EH (cell line): ENCODE measurements at places on chromosomes 7 and 10.

GRCh38 chr7:95469848-95470247, 15.9 kb upstream of the ASB4 start:
- DNase-seq: no peak

GRCh38 chr10:77317221-77317620, 320.4 kb downstream of the KCNMA1 start:
- no peak for DNase-seq

DNA sequence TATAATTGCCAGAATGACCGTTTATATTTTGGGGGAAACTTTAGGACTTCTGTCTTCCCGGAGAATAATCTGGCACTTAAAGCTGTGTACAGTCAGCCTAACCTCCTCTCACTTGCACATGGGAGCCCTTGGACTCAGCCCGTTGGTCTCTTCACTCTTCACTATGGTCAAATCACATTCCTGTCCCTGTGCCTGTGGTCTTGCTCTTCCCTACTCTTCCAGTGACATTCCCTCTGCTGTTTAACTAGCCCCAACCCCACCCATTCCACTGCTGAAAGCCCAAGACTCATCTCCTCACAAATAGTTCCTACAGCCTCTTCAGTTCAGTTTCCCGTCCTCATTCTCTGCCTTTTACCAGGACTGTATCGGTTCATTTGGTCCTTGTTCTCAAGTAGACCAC, 135.0 kb downstream of the DYNC1I1 start:
- DNase-seq: no peak

DNA sequence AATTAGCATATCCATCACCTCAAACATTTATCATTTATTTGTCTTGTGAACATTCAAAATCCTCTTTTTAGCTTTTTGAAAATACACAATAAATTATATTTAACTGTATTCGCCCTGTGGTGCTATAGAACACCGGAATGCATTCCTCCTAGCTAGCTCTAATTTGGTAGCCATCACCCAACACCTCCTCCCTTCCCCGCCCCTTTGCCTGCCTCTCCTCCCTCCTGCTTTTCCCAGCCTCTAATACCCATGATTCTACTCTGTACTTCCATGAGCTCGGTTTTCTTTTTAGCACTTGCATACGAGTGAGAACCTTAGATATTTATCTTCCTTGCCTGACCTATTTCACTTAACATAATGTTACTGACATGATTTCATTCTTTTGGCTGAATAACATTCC, 80.1 kb downstream of the ANKRD26 start:
- DNase-seq: peak; percentile 2

DNA sequence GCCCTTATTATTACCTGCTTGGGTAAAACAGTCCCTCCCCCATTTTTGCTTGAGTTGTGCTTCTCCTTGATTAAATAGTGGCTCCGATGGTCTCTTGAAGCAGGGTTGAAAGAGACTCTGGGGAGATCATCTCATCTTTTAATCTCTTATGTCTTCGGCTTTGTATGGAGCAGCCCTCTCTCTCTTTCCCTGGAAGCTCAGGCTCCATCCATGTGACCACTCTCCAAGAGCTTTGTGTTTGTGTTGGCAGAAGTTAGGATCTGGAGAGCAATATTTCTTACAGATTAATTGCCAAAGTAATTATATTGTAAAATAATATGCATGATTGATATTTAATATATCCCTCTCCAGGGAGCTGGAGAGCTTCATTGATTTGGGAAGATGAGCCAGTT, 76.9 kb downstream of the LRRC4 start:
- no peak for DNase-seq

- peak; percentile 27 for DNase-seq
Observed at GRCh38 chr10:74875966-74876365, 49.6 kb downstream of the KAT6B start.

- DNase-seq: peak; percentile 46
Observed at GRCh38 chr7:234051-234707, 41.8 kb downstream of the FAM20C start.

GRCh38 chr7:20777377-20778062, 9.2 kb downstream of the SP8 start:
- DNase-seq: no peak

DNA sequence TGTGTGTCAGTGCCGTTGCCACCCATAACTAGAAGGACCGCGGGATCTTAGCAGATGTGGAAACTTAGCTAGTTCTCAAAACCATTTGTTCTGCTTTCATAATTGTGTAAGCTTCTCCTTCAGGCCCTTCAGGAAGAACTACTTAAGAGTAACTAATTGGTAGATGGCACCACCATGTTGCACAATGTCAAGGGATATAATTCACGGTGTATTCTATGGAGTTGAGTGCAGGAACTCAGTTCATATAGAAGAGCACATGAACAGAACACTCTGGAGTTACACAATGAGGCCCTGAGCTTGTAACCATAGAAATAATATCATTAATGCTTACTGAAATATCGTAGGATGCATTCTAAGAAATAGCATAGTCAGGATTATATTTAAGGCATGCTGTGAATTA, 126.5 kb upstream of the GAD2 start:
- no peak for DNase-seq

DNA sequence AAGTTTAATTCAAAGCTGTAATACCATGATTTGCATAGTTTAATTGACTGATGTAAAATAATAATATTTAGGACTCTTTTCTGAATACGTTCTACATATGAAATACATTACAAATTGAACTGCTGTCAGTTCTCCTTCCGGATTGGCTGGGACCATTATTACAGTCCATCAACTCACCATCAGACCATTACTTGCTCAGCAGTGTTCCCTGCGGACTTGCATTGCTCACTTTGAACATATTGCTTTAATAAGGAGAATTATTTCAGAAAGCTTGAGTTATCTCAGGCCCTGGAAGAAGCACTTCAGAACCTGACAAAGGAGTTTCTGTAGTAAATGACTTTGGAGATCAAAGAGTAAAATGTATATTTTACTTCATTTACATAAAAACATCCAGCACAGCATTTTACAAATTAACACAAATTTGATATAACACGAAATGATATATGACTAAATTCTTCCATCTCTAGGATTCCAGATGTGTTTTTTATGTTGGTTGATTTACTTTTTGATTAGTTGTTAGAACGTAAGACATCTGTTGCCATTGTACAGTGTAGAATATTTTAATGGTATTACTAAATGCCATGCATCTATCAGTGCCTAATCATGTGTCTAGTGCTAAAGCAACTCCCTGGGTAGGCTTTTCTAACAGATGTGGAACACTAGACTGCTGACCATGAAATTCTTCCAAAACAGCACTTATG, 418.5 kb upstream of the SEMA3A start:
- DNase-seq: no peak

- DNase-seq: no peak
Observed at GRCh38 chr7:108329514-108329913, 126.7 kb downstream of the NRCAM start.

DNA sequence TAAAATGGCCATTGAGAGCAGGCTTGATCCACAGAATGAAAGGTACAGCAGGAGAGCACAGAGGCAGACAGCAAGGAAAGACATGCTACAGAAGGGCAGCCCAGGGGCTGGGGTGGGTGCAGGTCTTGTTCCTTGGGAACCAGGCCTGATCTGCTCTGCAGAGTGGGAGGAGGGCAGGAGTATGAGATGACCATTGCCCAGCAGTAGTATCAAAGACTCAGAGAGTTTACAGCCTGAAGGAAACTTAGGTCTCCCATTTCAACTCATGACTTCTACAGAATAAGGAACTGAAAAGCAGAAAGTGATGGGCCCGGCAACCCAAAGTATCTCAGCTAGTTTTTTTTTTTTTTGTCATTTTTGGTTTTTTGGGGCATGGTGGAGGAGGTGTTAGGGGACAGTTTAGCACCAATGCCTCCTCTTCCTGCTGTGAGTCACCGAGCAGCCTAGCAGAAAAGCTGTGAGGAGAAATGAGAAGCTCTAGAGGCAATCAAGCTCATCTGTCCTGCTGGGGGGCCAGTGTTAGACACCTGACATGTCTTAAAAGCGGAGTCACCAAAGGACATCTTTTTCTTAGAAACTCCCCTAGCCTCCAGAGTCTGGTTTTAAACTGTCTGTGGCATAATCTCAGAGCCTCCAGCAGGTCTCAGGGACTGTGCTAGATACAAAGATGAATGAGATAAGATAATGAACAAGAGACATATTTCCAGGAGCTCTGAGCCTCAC, 34.3 kb upstream of the HERPUD2 start:
- DNase-seq: no peak

GRCh38 chr7:96792115-96792514, 82.5 kb upstream of the SEM1 start:
- no peak for DNase-seq

GRCh38 chr10:93255546-93255945, 181.9 kb downstream of the CYP26A1 start:
- DNase-seq: no peak

DNA sequence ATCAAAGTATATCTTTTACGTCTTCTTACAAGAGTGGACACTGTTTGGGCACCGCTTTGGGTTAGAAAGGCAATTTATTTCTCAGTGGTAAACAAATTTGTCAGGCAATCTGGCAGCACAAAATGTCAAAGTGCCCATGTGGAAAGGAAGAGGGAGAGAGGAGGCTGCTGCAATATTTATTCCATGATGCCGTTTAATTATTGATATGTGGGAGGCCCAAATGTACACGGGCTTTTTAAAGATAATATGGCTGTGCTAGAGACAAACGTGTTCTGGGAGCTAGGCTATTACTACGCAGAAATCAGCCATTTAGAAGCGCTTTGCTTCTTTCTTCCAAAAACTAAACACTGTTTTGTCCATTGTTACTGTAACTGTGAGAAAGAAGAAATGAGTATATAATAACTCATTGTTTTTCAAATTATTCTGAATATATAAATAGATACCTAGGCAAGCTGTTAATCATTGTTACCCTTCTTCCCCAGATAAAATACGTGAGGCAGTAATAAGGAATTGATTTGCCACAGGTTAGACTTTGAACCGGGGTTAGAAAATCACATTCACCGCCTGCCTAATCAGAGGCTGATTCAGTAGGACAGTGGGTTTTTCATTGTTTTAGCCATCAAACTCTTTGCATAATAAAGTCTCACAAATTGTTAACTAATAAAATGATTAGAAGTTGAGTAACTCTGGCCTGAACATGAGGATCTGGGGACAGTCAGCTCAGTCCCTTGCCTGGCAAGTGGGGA, 116.5 kb upstream of the FRMD4A start:
- no peak for DNase-seq

DNA sequence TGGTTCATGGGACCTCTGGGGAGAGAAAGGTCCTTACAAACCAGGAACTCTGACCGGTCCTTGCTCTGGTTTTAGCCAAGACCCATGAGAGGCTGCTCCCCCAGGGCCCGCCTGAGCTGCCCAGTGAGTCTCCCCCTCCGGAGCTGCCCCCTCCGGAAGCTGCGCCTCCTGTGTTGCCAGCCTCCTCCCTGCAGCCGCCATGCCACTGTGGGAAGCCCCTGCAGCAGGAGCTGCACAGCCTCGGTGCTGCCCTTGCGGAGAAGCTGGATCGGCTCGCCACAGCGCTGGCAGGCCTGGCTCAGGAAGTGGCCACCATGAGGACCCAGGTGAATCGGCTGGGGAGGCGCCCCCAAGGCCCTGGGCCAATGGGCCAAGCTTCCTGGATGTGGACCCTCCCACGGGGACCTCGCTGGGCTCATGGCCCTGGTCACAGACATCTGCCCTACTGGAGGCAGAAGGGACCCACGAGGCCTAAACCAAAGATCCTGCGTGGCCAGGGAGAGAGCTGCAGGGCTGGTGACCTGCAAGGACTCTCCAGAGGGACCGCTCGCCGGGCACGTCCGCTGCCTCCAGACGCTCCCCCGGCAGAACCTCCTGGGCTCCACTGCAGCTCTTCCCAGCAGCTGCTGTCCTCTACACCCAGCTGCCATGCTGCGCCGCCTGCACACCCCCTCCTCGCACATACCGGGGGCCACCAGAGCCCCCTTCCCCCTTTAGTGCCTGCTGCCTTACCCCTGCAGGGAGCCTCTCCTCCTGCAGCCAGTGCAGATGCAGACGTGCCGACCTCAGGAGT, 40.1 kb downstream of the ZNF467 start:
- DNase-seq: no peak

DNA sequence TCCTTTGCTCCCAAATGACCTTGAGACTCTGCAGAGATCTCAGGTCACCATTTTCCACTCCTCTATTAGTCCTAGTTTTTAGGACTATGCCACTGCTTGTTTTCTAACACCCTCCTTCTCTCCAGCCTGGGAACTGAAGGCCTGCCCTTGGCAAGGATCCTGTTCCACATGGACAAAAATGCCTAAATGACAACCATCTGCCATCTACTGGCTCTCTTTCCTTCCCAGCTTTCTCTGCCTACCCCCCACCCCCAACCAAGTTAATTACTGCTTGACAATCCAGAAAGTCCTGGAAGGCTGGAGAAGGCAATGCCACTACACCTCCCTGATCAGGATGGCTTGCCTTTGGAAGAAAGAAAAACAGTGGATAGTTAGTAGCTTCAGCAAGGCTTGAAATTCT, 44.8 kb upstream of the SP8 start:
- no peak for DNase-seq

DNA sequence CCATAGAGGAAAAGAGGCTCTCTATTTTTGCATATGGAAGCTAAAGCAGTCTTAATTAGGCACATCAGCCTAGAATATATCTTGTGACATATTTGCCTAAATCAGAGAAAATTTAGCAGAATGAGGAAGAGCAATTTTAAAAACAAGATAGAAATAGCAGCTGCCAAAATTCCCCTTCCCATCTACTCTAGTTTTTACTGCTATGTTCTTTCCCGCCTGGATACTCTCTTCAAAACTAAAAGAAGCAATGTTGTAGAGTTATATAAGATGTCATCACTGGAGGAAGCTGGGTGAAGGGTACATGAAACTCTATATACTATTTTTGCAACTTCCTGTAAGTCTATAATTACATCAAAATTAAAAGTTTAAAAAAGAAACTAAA, 87.0 kb downstream of the ARMH3 start:
- DNase-seq: no peak

DNA sequence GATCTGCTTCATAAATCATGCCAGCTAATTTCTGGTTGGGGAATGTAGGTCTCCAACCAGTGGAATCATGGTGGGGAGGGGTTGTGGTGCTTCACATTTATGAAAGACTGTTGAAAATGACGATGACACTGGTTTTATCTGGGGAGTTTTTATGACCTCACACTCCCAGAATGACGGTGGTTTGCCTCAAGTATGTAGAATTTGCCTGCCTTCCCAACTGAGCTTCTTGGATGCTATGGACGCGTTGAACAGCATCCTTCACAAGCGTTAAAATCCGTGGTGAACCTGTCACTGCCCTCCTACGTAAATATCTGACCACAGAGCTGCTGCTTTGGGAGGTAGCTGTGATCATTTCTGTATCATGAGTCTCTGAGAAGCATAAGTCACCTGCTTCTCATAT, 3.3 kb downstream of the INSYN2A start:
- peak; percentile 32 for DNase-seq

GRCh38 chr7:124700655-124701054, 64.9 kb downstream of the GPR37 start:
- no peak for DNase-seq

GRCh38 chr7:18429547-18429946, 66.0 kb upstream of the HDAC9 start:
- peak; percentile 82 for DNase-seq

GRCh38 chr10:110226543-110226925, 19.1 kb downstream of the MXI1 start:
- peak; percentile 88 for DNase-seq

GRCh38 chr7:17822547-17823173, 117.6 kb downstream of the SNX13 start:
- no peak for DNase-seq

GRCh38 chr10:21191512-21191911, 294.4 kb upstream of the NEBL start:
- DNase-seq: no peak
